ENCODE measurements at places on chromosomes 16 and 17.

- no peak for DNase-seq
Measured at GRCh38 chr16:23742766-23743165, 12.1 kb upstream of the CHP2 start.

GRCh38 chr17:3552916-3553315, 4.7 kb downstream of the TRPV3 start:
- no peak for DNase-seq

DNA sequence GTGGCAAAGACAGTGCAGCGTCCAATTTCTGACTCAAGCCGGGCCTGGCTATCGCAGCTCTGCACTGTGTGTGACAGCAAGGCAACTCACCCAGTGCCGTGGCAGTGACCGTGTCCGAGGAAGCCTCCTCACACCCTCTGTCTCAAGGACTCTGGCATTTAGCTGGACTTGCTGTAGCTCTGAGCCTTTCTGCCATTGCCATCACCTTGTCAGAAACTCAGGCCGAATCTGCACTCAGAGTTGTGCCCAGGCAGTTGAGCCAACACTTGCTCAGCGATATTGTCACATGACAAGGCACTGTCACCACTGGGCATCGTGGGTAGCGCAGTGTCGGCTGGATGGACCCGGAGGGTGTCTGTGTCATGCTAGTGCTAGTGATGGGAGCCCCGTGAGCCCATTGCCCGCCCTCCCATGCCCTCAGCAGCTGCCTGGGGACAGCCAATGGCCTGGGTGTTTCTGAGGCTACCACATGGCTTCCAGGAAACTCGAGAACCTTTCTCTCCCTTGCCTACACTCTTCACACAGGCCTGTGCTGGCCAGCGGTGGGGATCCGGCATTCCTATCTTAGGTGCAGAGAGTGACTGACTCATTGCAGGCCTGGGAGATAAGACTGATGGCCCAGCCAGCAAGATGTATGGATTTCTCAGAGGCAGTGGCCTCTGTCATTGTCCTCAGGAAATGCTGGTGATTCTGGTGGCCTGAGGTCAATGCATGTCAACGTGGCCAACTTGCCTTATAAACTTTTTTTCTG, 22.1 kb upstream of the STH start:
- no peak for DNase-seq

GRCh38 chr16:2692948-2693651, 10.8 kb downstream of the KCTD5 start:
- no peak for DNase-seq

DNA sequence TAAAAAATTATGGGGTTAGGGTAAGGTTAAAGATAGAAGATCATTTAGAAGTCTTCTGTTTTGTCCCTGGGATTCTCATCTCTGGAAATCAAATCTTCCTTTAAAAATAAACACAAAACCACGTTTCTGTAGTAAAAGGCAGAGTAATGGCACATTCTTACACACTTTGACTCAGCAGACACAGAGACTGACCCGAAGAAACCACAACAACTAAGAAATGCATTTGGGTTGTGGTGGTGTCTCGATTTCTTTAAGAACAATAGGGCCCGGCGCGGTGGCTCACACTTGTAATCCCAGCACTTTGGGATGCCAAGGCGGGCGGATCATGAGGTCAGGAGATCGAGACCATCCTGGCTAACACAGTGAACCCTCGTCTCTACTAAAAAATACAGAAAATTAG, 54.9 kb upstream of the MYH10 start:
- no peak for DNase-seq

- no peak for DNase-seq
Measured at GRCh38 chr17:56710986-56711385, 117.5 kb downstream of the NOG start.

DNA sequence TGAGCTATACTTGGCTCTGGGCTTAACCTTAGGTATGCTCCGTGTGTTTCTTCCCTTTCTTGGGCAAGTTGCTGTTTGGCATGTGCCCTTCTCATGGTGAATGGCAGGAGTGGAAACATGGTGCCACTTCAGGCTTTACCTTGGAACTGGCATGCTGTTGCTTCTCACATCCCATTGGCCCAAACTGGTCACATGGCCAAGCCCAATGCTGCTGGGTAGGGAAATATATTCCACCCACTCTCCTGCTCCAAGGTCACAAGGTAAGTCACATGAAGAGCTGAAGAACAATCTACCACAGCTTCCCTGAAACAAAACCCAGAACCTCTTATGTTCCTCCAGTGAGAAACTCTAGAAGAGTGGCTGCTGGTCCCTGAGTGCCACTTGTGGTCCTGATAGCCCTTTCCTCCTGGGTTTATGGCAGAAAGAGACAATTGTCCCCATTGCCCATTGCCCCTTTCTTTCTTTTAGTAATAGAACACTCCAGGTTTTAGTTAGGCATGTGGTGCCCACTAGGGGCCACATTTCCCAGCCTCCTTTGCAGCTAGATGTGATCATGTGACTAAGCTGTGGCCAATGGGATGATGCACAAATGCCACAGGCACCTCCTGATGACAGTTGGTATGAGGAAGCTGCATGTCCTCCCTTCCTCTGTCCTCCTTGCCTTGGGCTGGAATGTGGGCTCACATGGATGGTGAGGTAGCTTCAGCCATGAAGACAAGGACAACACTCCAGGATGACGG, 50.3 kb downstream of the MEOX1 start:
- DNase-seq, result no peak

DNA sequence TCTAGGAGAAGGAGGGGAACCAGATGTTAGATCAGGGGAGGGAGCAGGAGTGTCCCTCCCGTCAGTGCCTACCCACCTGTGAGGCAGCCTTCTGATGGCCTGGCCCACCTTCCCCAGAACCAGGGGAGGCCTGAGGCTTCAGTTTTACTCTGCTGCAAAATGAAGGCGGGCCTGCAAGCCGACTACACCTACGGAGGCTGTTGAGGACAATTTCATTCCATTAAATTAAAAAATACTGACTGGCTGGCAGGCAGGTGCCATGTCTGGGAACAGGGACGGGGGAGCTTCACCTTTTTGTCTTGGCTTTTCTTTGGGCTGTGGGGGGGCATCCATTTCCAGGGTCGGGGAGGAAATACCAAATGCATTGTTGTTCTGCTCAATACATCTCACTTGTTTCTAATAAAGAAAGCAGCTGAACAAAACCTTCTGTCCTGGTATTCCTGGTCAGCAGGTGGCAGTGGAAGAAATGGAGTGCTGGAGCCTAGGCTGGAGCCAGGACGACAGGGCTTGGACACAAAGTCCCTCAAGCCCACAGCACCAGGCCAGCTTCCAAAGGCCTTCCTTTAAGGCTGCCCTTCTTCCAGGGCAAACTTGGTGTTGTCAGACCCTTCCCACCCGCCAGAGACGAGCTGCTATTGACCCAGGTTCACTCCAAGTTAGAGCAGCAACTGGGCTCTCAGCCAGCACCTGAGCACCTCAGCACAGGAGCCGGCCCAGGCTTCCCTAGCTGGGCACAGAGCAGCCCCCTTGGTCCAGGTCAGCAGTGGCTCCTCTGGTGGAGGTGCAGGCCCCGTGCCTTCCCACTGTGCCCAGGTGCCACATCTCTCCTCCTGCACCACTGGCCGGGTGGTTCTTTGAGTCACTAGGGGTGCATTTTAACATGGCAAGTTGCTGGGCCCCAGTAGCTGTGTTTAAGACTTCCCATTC, 23.5 kb downstream of the PLCD3 start:
- no peak for DNase-seq

Data from neural crest cell (in vitro differentiated cells).